OCI-M1 (cell line): ENCODE measurements at places on chromosomes 1 and 21.

GRCh38 chr1:160742428-160743127 is 3.5 kb downstream of the SLAMF7 start:
- DNase-seq: no peak

GRCh38 chr21:38293113-38293512 is 36.3 kb downstream of the KCNJ15 start:
- no peak for DNase-seq

- DNase-seq: no peak
Measured at GRCh38 chr1:43600033-43601020, 49.6 kb upstream of the KDM4A start.

DNA sequence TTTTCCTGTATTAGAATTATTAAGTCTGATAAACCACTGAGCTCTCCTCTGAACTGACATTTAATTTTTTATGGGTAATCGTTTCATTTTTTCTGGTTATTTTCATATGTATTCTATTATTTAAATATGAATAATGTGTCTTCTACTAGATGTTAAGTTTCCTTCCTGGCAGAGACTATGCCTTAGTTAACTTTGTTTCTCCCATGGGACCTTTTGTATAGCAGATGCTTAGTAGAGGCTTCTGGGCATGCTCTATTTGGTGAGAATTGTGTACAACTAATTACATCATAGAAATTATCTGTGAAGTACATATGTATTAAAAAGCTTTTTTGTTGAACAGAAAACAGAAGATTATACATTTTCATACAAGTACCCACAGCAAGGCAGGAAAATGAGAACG is 23.4 kb downstream of the CTBS start:
- DNase-seq: no peak

DNA sequence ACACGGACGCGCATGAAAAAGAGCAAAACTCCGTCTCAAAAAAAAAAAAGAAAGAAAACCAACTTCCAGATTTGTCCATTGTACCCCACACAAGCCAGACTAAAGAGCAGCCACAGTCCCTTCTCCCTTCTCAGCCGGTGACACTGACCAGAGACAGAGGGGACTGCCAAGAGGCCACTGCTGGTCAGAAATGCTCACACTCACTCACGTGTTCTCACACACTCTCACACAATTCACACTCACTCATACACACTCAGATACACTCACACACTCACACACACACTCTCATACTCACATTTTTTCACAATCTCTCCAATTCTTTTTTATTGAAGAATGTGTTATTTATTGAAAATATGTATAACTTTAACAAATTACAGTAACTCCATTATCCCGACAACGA is 90.8 kb upstream of the RAB4A start:
- DNase-seq: no peak

DNA sequence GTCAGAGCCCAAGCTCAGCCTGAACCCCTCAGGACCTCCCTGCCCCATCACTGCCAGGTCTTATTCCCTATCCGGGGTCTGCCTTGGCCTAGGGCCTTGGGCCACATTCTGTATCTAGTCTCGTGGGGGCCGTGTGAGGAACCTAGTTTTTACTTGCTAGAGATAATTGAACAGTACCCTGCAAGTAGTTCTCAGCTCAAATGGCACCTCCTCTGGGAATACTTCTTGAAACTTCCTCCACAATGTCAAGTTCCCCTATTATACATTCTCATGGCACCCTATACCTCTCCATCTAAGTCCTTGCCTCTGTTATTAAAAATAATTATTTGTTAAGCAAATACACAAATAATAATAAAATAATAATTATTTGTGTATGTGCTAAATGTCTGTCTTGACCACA is 32.9 kb upstream of the CSF1 start:
- no peak for DNase-seq

DNA sequence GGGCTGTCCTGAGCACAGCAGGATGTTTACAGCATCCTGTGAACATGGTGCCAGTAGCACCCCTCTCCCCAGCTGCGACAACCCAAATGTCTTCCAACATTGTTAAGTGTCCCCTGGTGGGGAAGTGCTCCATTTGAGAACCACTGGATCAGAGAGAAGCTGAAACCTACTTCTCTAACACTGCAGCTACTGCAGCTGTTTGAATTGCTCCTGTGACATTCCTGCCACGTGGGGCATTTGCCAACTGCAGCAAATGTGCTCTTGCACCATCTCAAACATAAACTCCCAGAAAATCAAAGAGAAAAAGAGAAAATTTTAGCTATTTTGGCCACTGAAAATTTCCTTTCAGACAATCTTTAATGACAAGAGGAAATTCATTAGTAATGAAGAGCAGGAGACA is 11.0 kb downstream of the SLC2A5 start:
- DNase-seq: no peak

GRCh38 chr1:226645279-226645976 is 93.7 kb downstream of the ITPKB start:
- no peak for DNase-seq

- DNase-seq: no peak
Measured at GRCh38 chr1:229107304-229107815, 163.6 kb upstream of the RAB4A start.

GRCh38 chr1:116506132-116507004 is 64.5 kb downstream of the CD58 start:
- DNase-seq: no peak

GRCh38 chr1:193033610-193034009 is 25.6 kb downstream of the UCHL5 start:
- no peak for DNase-seq

DNA sequence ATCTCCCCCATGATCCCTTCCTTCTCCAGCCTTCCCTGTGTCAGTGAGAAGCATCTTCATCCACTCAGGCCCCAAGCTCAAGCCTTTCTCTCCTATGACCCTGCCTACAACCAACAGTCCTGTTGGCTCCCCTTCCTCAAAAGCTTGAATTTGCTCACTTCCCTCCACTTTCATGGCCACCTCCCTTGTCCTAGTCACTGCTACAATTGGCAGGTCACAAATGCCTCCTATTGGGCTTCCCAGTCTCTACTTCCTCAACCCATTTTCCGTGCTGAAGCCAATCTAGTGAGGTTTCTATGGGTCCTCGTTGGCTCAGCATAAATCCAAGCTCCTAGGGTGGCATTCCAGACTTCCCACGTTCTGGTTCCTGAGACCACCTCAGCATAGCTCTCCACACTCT is 40.2 kb upstream of the SLC6A9 start:
- DNase-seq: no peak

- no peak for DNase-seq
Measured at GRCh38 chr1:31297277-31298247, 730 bp downstream of the ZCCHC17 start.

DNA sequence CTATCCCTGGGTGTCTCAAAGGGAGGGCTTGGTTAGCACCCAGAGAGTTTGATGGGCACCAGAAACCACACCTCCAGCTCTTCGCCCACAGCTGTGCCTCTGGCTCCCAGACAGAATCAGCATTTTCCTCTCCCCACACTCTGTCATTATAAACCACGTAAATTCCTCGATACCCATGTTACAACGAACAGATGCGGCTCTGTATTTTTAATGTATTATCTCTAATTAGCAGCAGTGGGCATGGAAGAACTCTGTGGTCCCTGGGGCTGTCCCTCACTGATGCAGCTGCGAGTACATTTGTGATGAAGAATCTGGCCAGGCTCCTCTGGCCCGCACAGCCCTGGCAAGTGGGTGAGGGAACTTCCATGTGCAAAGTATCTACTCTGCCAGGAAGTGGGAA is 10.8 kb downstream of the HMGB4 start:
- no peak for DNase-seq

GRCh38 chr21:34882719-34883131 is 166.4 kb downstream of the RUNX1 start:
- peak; percentile 82 for DNase-seq

DNA sequence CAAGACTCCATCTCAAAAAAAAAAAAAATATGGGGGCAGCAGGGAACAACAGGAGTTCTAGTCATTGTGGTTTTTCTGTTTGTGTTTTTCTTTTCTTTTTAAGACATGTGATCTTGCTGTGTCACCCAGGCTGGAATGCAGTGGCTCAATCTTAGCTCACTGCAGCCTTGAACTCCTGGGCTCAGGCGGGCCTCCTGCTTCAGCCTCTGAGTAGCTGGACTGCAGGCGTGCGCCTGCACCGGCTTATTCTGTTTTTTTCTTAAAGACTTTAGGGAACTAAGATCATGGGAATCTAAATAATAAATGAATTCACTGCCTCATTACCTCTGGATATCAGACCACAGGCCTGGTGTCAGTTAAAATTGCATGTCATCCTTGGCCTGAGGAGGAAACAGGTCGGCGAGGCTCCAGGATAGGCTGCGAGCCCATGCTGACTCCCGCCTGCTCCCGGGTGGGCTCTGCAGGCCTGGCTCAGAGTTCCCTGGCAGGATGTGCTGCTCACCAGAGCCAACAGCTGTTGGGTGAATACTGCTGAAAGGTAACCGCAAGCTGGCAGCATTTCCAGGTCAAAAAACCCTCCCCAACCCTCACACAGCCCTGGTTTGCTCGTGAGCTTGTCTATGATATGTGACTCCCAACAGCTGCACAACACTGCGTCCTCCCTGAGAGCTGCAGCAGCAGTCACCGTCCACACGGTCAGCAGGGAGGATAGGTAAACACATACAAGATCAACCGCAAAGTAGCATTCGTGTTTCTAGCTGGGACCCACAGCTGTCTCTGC is 58.1 kb downstream of the SCCPDH start:
- peak; percentile 60 for DNase-seq

DNA sequence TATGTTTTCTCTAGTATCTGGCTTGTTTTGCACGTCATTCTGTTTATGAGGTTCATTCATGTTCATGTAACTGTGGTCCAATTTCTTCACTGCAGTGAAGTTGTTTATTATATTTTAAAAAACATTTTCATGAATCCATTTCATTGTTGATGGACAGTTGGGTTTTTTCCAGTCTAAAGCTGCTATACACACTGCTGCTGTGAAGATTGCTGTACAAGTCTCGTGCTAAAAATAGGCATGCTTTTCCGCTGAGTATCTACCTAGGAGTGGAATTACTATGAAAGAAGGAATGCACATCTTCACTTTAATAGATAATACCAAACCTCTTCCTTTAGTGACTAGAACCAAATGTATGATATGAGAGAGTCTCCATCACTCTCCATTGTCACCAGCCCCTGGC is 49.0 kb upstream of the ETS2 start:
- DNase-seq: no peak

- DNase-seq: no peak
Measured at GRCh38 chr21:40011371-40011770, 144.1 kb downstream of the PCP4 start.
